Esophagus squamous epithelium (tissue), 5 donors: ENCODE measurements at places on chromosomes 4 and X.

- no peak for DNase-seq
Observed at GRCh38 chr4:78297116-78297800, 240.1 kb downstream of the FRAS1 start.

DNA sequence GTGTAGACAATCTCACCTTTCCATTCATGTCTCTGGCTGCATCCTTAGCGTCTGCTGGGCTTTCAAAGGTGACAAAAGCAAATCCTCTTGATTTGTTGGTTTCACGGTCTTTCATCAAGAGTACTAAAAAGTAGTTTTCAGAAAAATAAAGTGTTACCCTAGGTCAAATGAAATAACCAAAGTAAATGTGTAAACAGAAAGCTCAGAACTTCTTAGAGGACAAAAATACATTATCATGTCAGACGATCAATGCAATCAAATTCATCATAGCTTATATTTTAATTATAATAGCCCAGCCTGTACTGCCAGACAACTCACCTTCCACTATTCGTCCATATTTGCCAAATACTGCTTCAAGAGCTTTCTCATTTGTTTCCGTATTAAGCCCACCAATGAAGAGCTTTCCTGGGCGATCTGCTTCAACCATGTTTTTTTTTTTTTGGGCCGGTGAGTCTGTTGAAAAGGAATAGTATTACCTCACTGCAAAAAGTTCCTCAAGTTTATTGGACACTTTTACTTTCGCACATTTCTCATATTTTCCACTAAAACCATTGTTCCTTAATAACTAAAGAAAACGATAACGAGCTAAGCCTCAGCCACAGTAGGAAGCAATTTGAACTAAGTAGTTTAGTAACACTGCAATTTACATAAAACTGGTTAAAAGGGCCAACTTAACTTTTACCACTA lies 1.4 kb downstream of the RBMX start:
- no peak for DNase-seq

DNA sequence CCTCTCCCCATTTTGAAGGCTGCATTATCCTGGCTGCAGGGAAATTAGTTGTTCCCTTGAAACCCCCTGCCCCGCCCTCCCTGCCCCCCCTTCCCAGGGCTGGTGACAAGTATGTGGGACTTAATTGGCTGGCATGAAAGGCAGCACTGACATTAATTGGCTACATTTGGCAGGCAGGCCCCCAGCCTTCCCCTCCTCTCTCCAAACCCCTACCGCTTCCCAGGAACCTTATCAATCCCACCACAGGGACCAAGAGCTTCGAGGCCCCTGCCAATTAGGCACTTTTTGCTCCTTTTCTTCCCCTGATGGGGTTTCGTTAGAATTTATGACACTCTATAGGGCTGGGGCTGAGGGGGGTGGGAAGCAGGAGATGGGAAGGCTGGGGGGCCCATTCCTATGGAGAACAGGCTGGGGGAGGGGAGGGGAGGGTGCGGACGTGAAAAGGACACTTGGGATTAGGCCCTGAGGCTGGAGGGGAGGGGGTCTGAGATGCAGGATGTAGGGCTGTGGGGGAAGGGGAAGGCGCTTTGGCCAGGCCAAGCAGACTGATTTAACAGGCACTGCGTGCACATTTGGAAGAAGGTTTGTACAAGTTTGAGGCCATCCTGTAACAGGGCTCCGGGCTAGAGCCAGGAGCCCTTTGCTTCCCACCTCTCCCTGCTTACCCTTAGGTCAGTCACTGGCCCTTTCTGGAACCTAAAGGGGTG lies 52.2 kb downstream of the EFNB1 start:
- DNase-seq = no peak

DNA sequence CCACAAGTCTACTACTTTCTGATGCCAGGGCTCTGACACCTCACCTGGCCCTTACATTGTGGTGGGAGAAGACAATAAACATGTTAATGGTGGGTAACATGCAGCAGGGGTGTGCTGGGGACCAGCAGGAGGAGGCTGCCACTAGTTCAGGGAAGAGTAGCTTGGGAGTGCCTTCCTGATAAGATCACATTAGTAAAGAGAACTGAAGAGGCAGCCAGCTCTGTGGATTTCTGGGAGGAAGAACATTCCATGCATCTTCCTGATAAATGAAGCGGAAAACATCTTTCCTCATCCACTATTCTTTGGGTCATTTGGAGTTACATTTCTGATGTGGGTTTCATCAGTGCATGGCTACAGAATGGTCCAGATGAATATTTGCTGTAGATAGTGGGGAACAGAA lies 9.0 kb downstream of the RNF150 start:
- DNase-seq = no peak

DNA sequence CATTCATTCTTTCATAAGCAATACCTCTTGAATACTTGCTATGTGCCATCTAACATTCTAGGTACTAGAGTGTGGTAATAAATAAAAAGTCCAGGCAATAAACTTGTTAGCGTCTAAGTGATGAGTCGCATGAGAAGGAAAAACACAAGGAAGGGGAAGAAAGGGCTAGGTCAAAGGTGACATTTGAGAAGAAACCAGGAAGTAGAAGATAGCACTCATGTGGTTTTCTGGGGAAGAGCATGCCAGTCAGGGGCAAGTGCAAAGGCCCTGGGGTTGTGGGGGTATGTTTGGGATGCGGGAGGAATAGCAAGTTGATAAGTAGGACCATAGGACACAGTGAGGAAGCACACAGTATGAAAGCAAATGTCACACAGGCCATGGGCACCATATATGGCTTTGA lies 157.0 kb downstream of the TSPAN5 start:
- DNase-seq = no peak

GRCh38 chr4:1720163-1720983 lies 750 bp downstream of the TMEM129 start:
- no peak for DNase-seq

GRCh38 chr4:24570574-24571236 lies 13.6 kb downstream of the DHX15 start:
- no peak for DNase-seq

- DNase-seq = no peak
Observed at GRCh38 chrX:69173906-69174305, 8.7 kb upstream of the PJA1 start.
